ENCODE measurements at places on chromosomes 7 and 10.
A peak's percentile ranks its signal among the peaks of the same experiment; 100 is the strongest.

- DNase-seq = no peak
Measured at GRCh38 chr7:143435266-143435665, 8.0 kb upstream of the TAS2R60 start.

DNA sequence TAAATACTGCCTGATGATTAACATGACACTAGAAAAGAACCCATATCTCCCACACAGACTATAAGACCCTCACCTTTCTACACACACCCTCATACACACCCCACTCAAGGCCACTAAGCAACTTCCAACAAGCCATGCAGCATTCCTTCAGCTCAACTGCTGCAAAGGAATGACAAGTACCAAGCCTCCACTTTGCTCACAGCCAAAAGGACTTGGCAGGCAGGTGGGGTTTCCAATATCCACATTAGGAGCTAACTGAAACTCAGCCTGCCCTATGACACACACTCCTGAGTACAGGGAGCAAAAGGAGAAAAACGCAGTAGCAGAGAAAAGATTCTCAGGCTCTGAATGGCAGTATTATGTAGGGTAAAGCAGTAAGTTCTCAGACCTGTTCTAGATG is 13.4 kb downstream of the USP54 start:
- no peak for DNase-seq

DNA sequence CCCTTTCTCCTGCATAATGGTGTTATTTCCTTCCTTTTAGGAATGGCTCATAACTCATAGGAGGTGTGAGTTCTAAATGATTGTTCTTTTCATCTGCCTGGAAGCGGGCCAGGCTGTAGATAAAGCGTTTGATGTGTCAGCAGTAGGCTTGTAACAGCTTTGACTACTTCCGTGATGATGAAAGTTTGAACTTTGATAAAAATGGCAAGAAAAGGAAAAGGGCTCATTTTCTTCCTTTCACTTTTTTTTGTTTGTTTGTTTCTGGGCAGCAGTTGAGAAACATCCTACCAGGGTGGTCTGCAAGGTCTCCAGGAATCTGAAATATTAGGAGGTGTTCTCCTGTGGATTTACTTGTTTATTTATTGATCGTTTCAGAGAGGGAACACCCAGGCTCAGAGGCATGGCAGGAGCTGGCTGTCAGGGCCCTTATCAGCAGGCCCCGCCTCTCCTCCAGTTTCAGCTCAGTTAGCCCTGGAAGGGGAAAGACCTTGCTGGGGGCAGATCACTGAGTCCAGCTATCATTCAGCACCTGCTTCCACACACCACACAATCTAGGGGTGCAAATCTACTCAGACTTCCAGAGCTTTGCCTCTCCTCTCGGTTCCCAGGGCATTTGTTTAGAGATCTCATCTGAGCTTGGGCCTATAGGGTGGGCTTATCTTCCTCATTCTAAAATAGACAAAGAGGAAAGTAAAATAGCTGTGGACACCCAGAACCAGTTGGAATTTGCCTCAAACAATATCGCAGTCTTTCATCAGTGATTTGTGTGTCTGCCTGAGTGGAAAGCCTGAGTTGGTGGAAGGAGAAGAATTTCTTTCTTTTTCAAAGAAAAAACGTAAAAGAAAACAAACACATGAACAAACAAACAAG is 130.9 kb downstream of the BMPER start:
- no peak for DNase-seq

DNA sequence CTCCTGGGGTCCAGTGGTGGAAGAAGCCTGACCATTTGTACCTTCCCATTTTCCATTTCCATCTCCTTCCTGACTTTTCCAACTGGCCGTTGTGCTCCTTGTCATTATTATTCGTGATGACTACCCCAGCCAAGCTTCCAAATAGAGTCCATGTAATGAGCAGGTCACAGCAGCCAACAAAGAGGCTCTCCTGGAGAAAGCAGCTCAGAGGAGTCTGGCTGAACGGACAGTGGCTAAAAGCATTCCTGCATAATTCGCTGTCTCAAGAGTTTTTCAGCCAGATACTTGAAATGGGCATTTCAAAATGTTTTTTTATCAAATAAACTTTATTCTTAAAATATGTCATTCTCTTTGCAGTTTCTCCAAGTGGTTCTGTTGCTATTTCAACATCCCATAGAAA is 458.6 kb downstream of the INHBA start:
- DNase-seq = no peak

DNA sequence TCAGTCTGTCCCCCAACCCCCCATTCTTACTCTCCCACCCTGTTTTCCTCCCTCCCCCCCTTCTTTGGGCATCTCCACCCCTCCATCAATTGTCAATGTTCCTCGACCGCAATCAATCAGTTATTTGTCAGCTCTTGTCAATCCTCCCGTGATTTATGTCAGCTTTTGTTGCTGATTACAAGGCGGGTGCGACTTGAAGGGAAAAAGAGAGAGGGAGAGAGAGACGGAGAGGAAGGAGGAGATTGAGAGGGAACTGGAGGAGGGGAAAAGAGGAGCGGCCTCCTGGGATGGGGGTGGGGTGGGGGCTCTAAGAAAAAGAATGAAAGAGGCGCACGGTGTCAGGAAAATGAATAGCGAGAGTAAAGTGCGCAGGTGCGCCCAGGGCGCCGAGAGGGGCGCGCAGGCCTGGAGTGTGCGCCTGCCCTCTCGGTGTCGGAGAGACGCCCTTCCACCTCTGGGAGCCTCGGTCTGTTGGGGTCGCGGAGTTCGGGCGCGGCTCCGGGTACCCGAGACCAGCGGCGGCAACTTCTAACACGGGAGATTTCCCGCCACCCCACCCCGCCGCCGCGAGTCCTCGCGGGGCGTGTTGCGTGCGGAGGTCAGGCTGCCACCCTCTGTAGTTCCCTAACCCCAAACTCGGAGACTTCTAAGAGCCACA is 1.1 kb upstream of the ZNF503 start:
- DNase-seq = no peak

DNA sequence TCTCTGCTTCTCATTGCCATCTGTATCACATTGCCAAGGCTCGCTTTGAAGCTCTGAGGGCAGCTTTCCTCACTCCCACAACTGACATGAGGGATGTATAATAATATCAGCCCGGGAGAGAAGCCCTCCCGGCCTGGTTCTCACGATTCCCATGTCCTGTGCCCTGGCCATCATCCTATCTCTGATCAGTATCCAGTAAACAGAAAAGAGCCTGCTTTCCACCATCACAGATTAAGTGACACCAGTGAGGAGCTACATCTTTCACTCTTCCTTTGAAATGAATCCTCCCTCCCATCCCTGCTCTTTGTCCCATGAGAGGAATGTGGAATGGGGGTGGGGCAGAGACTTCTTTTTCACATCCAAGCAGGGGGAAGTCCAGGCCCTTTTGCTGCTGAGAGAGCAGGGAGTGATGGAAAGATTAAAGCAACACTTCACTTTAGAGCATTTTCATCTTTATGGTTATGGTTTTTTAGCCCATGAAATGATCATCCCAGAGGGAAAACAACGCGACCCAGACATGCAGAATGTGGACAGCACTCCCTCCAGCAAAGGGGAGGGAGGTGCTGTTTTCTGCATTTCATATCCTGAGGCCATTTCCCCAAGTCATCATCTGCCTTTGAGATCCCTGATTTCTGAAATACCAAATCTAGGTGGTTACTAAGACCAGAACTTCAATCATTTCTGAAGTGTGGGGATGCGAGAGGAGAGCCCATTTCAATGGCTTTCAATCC is 84.6 kb upstream of the LYZL1 start:
- DNase-seq = no peak

- peak; percentile 38 for DNase-seq
Measured at GRCh38 chr7:50793120-50793946, 10.6 kb upstream of the GRB10 start.

DNA sequence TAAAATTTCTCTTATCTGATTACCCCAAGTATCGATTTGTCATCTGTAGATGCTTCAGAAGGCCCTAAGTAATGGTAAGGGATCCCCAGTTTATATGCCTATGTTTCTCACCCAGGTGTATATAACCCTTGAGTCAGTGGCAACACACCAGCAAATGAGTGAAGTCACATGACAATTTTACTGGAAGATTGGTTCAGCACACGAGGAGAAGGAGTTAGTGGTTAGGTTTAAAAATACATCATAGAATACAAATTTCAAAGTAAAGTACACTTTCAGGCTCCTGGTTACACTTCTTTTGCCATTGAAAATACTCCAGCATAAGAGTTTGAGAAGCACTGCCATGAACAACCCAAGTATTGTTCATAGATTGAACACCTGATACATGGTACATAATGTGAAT is 29.7 kb upstream of the CAPZA2 start:
- no peak for DNase-seq

GRCh38 chr7:73366990-73367389 is 39.0 kb downstream of the FKBP6 start:
- DNase-seq = no peak
